ENCODE measurements at places on chromosomes 1 and 21.

GRCh38 chr1:21869620-21870121, 57.6 kb downstream of the LDLRAD2 start:
- no peak for DNase-seq

GRCh38 chr1:154207262-154207661, 1.1 kb upstream of the CFAP141 start:
- DNase-seq = no peak

- no peak for DNase-seq
Observed at GRCh38 chr1:172003766-172004530, 162.7 kb downstream of the DNM3 start.

DNA sequence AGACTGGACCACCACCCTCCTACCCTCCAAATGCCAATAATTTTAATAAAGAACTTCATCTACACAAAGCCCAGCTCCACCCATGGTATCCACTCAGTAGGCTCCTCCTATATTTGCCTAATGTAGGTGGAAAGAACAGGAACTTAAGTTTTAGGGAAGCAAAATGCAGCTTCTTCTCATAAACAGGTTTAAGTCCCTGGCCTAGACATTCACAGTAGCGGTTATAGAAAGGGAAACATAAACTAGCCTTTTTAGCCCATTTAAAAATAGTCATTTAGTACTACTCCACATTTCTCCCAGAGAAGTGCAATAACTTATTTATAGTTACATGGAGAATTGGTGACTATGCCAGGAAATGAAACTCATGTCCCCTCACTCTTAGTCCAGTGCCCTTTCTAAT, 56.6 kb upstream of the CPLANE2 start:
- DNase-seq = no peak
